ENCODE measurements at places on chromosomes 4 and X.

DNA sequence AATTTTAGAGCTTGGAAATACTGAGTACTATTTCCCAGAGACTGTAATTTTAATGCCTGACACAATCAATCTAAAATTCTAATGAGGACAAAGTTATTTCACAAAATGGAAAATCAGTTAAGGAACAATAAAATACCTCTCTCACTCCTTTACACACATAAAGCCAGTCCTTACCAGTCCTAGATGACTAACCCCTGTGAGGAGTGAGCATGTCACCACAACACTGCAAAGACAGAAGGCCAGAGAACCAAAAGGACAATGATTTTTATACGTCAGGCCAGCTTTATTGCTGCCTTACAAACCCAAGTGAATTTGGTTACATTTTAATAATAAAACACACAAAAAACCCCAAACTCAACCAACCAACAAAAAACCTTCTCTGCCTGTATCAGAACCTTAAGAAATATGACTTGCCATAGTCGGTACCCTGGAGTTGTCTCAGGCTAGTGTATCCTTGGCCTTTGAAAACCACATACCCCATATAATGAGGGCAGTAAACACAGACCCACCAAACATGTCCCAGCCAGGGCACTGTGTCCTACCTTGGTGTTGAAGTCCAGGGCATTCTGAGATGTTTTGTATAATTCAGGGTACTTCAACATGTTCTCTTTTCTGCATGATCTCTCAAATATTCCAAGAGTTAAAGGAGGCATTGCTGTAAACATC is 57.6 kb downstream of the SHISA3 start:
- DNase-seq, result no peak

- DNase-seq, result no peak
Measured at GRCh38 chrX:145099204-145099603, 148.1 kb upstream of the SPANXN1 start.

GRCh38 chr4:122831515-122832196 is 5.0 kb downstream of the FGF2 start:
- no peak for DNase-seq

- no peak for DNase-seq
Measured at GRCh38 chr4:87053176-87053658, 118.4 kb downstream of the AFF1 start.

DNA sequence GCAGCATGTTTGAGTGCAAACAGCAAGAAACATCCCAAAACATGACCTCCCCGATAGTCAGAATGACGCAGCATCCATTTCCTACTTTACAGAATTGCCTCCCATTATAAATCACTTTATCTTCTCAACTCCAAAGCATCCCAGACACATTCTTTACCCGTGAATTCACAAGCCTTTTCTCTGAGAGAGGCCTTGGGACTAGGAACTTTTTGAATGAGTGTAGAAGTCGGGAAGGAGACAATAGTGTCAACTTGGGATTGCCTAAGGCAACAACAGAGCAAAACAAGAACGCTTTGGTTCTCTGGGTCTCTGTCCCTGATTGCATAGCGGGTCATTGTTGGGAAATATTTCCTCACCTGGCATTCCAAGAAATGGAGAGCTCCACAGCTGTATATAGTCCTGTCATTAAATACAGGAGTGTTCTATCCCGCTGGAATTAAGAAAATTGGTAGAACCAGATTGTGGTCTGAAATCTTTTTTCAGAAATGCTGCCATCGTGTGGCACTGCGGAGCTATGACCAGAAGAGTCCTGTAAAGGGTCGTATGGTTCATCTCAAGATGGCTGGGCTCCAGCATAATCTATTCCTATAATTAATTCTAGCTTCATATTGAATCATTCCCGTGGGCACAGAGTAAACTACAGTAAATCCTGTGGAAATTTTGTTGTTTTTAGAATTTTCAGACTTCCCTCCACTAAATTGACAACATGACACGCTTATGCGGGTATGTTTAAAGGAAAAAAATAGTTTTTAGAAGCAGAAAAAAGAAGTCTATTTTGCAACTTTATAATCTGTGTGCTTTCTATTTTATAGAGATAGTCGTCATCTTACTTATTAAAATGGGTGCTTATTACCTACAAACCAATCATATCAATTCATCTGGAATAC is 2.0 kb upstream of the SPP1 start:
- DNase-seq, result no peak

DNA sequence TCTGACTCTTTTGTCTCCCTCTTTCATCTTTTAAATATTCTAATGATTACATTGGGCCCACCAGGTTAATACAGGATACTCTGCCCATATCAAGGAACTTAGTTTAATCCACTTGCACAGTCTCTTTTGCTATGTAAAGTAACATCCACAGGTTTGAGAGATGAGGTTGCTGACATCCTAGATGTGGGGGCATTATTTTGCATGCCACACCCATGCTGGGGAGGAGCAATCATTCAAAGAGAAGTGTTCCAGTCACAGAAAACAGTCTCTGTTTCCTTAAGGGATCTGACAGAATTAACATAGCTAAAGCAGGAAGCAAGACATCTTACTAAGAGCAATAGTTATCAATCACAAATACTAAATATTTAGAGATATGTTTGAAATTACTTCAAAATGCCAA is 11.5 kb upstream of the TRAM1L1 start:
- DNase-seq, result no peak

DNA sequence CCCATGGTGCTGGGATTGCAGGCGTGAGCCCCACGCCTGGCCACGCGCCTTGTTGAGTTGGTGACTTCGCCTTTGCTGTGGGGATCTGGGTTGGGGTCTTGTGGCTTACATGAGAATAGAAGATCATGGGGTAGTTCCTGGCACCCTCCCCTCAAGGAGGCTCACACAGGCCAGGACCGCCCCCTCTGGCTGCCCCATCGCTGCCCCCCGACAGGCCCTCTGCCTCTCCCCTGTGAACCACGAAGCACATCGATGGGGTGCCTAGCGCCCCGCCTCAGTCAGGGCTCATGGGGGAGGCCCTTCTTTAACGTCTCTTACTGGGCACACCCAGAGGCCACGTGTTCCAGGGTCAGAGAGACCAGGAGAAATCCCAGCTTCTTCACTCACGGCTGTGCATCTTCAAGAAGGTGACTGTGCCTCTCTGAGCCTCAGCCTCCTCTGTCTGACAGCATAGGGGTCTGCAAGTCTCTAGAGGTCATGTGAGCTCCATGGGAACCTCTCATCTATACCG is 23.6 kb upstream of the SPON2 start:
- no peak for DNase-seq

- no peak for DNase-seq
Measured at GRCh38 chrX:64850371-64851082, 125.7 kb downstream of the ZC4H2 start.

GRCh38 chr4:150952167-150952845 is 62.8 kb downstream of the LRBA start:
- DNase-seq, result no peak

DNA sequence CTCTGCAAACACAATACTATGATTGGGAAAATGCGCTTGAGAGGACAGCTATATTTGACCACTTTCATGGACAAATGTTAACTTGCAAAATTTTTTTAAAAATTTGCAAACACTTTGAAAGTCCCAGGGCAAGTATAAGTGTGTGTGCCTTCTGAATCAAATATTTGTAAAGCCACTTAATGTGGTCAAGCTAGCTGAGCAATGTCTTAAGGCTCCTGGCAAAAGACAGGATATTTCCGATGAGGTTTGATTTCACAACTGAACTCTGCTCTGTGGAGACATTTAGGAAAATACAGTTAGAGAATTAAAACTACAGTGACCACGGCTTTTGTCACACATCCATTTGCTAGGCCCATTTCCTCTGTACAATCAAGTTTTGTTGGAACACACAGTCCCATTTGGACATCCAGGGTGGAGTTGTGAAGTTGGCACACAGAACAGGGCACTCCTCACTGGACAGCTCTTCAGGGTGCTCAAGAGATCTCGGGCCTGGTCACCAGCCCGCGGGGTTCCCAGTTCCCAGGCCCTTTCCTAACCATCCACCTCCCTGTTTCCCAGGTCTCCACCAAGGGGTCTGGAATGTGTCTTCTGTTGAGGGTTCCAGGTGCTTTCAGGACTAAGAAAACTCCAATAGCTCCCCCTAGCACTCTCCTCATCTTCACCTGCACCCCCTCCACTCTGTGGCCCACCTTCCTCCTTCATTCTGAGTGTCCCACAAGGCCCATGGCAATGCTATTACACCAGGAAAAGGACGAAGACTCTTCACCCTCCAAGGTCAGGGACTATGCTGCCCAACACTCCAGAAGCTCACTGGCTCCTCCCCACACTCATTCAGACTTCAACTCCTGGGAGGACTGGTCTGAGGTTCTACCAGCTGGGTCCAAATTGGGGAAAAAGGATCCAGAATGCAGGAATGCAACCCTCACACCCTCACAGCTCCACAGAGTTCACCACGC is 41.9 kb downstream of the XAGE2 start:
- no peak for DNase-seq

- DNase-seq, result no peak
Measured at GRCh38 chr4:126318376-126318775, 1003.6 kb downstream of the FAT4 start.

GRCh38 chr4:38065176-38065575 is 105.0 kb downstream of the PTTG2 start:
- DNase-seq, result no peak

DNA sequence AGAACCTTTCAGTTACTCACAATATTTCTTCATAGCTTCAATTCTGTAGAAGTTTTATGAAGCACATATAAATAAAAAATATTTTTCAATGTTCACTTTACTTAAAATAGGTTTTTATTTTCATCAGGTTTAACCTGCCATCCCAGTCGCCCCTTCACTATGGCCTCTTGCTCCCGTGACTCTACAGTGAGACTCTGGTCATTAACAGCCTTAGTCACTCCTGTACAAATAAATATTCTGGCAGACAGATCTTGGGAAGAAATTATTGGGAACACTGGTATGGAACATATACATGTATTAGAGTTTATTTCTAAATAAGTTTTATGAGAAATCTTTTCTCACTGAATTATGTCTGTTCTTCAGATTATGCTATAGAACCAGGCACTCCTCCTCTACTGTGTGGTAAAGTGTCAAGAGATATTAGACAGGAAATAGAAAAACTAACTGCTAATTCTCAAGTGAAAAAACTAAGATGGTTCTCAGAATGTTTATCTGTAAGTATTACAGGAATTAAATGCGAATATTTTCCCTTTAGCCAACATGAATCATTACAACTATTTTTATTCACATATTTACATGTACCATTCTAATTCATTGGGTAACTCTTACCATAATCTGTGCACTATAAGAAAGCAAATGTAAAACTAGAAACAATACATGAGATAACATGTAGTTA is 45.6 kb downstream of the SPATA4 start:
- DNase-seq, result no peak

DNA sequence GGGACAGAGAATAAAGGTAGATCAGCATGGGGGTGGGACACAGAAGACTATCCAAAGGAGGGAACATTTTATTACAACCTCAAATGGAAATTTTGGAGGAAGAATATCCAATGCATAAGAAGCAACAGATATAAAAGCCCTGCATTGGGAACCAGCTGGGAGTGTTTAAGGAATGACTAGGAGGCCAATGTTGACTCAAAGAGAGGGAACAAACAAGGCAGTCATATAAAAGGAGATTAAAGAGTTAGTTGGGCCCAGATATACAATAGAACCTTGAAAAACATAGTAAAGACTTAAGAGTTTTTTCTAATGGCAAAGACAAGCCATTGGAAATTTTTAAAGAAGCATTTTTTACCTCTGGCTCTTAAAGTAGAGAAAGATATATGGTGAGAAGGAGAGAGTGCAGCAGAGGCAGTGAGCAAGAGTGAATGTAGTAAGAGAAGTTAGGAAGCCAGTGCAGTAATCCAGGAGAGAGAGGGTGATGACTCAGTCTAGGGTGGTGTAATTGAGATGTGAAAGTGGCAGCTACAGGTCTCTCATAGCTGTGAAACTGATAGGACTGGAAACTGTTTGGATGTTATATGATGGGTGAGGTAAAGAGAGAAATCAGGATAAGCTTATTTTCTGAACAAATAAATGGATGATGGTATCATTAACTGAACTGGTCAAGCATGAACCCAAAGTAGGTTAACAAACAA is 182.2 kb upstream of the ATOH1 start:
- no peak for DNase-seq

DNA sequence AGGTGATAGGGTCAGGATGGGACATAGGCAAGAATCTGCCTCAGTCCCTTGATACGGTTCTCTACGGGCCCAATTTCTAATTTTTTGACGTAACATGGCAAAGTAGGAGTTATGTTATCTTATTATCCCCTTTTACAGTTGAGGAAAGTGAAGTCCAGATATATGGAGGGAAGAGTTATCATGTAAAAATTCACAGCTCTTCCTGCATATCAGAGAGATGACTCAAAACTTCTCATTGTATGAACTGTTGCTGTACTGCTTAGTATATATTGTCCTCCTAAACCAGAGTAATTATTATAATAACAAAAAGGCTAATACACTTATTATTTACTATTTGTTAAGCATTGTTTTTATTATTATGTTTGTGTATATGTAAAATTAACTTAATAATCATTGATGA is 260.5 kb upstream of the IGFBP7 start:
- no peak for DNase-seq

GRCh38 chr4:155529272-155529671 is 137.4 kb upstream of the GUCY1A1 start:
- no peak for DNase-seq

- DNase-seq, result no peak
Measured at GRCh38 chr4:20451986-20452385, 200.3 kb downstream of the SLIT2 start.

DNA sequence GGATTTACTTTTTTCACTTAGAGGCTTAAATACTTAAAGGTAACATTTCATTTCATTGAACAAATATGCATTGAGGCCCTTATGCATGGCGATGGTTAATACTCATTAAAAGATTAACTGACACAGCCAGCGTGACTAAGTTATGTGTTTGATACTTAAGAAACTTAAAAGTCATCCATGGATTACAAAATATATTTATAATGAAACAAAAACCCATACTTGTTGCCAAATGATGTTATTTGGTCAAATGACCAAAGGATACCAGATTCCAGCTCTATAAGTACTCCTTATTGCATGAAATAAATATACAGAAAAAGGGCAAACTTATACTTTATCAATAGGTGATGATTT is 26.7 kb downstream of the ZNF330 start:
- DNase-seq, result no peak

GRCh38 chr4:7255488-7255881 is 63.1 kb downstream of the SORCS2 start:
- no peak for DNase-seq

DNA sequence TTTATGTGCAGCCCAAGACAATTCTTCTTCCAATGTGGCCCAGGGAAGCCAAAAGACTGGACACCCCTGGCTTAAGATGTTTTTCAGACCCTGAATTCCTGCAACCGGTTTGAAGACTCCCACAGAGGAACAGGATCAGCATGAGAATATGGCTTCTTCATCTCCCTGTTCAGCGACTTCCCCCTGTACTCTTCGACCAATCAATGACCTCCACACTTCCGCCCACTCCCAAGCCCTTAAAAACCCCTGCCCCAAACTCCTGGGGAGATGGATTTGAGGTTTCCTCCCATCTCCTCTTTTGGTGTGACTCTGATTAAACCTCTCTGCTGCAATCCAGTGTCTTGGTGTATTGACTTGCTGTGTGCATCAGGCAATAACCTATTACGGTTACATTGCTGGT is 344.4 kb downstream of the NR3C2 start:
- no peak for DNase-seq
